Activated CD4-positive, CD25-positive, alpha-beta regulatory T cell treated with anti-CD3 and anti-CD28 coated beads, Interleukin-2, amount 50 U/mL, for 72 hours (primary cell): ENCODE measurements at places on chromosomes 1 and 21.

GRCh38 chr1:190597294-190597693 lies 119.6 kb upstream of the BRINP3 start:
- DNase-seq, result no peak

DNA sequence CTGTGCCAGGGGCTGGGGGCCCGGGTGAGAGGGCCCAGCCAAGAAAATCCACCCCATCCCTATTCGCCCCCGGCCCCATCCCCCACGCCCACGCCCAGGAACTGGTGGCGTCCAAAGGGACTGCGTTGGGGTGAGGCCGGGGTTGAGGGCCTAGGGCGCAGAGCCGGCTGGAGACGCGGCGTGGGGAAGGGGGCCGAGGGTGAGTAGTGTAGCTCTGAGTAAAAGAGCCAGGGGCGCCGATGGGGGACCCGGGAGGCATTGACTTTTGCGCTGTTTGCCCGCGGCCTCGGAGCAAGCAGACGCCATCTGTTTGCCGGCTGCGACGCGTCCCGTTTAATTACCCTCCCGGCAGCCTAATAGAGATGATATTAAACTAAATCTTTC lies 3.5 kb upstream of the DMRTA2 start:
- DNase-seq, result no peak

DNA sequence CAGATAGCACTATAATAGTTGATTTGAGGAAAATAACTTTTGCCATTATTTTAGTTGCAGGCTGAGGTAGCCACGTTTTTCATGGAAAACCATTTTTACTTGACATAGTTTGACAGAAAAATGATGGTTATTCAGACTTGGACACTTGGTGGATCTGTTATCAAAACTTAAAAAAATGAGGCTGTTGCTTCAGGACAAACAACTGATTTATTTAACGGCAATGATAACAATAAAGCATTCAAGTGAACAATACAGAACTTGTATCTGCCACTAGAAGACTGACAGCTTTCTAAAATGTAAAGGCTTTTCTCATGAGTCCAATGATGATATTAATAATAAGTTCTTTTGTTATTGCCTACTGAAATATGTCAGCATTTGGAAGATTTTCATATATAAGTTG lies 322.9 kb downstream of the BRINP3 start:
- DNase-seq, result no peak

DNA sequence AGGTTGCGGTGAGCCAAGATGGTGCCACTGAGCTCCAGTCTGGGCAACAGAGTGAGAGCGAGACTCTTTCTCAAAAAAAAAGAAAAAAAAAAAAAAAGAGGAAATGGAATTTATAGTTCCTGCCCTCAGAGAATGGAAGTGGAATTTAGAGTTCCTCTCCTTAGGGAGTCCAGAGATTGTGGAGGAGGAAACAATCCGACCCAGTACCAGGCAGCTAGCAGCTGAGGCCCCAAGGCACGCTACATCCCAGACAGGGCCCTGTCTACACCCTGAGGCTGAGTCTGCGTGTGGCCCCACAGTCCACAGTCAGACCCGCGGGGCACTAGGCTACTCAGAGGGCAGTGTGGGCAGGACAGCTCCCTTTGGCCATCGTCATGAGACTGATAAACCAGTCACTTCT lies 1.9 kb upstream of the MFN2 start:
- no peak for DNase-seq

DNA sequence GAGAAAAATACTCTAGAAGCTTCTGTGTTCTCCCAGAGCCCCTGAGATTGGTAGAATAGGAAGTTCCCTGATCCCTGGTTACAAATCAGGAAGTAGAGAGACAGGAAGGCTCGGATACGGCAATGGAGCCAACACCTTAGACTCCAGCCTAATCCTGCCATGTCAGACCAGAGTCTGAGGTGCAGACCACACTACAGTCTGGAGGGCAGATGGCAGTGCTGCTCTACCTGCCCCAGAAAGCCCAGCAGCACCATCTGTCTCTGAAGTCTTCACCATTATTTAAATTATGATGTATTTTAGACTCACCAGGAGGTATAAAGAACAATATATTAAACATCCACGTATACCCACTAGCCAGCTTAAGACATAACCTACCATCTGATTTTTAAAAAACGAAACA lies 93.0 kb downstream of the MTR start:
- DNase-seq, result no peak

DNA sequence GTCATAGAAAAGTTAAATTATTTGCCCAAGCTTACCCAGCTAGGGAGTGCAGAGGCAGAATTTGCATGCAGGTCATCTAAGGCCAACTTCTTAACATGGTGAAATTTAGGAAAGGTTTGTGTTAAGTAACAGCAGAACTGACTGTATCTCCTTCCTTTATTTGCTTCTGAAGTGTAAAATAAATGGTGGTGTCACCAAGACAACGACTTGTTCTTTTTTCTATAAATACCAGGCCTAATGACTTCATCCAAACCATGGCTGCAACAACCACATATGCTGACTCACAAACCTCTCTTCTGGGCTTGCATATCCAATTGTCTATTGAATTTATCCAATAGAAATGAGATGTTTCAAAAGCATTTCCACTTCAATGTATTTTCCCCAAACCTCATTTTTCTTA lies 19.1 kb downstream of the COL24A1 start:
- DNase-seq, result no peak

DNA sequence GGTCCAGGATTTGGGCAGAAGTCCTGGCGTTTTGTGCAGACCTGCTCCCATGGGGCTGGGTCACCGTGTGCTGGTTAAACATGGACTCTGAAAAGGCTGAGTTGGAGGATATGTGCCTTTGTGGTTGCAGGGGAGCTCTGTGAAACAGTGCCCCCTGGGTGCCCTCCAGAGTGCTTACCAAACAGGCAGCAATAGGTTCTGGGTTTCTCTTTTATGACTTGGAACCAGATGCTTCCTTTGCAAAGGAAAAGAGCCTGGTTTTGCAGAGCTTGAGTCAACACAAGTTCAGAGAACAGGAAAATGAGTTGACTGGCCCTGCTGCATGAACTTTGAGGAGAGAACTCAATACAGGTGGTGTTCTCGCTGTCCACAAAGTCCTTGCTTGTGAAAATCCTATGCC lies 288.9 kb downstream of the TM2D1 start:
- no peak for DNase-seq
